ENCODE measurements at places on chromosomes 3 and 15.

- DNase-seq = no peak
These were observed 518.8 kb upstream of the ZNF385D start for GRCh38 chr3:22269831-22270230.

DNA sequence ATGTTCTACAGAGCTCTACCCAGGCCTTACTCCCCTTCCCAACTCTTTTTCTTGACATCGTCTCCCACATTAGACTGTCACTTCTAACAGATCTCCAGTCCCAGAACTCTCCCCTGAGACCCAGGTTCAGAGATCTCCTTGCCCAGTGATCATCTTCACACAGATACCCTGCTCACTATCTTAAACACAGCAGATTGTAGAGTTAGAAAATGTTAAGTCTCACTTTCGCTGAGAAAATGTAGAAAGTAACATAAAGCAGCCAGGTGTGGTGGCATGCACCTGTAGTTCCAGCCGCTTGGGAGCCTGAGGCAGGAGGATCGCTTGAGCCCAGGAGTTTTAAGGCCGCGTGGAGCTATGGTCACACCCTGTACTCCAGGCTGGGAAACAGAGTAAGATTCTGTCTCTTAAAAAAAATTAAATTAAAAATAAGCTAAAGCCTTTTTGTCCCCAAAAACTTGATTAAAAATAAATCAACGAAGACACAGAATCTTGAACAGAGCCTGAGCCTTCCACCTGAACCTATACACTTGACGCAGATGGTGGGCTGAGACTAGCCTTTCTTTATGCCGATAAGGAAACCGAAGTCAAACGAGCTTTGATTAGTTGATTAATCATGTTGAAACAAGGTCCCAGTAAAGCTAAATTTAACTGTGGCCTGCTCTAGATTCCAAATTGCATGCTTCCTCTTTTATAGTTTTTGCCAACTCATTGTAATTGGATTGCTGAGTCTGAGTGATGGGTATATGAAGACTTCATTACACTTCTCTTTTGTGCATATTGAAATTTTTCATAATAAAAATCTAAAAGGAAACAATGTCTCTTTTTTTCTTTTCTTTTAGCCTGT lies 31.3 kb upstream of the BLM start:
- no peak for DNase-seq

GRCh38 chr15:61314427-61314826 lies 85.3 kb upstream of the RORA start:
- no peak for DNase-seq

- DNase-seq = no peak
These were observed 172.1 kb downstream of the APBA2 start for GRCh38 chr15:29057856-29058255.

Data from activated CD4-positive, alpha-beta memory T cell treated with anti-CD3 and anti-CD28 coated beads, Interleukin-2, amount 10 ng/mL, durations not matched to agents 7 days and 5 days (primary cell).